ENCODE measurements at places on chromosomes 1 and 21.

- no peak for DNase-seq
Observed at GRCh38 chr1:101191049-101191448, 45.8 kb upstream of the S1PR1 start.

DNA sequence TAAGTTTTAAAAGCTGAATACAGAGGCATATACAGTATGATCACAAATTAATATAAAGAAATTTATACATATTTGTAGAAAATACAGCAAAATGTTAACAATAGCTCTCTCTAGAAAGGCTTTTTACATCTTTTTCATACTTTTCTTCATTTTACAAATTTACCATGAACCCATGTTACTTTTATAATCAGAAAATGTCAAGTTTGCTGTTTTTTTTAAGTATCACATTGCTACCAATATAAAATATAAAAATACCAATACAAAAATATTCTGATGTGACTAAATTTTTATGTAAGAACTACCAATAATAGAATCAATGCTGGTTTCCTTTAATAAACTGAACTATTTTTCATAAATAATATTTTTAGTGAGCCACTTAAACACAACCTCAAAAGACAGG, 84.4 kb upstream of the TTC39A start:
- DNase-seq: no peak

- no peak for DNase-seq
Observed at GRCh38 chr21:34815831-34816705, 147.3 kb downstream of the CLIC6 start.

- DNase-seq: no peak
Observed at GRCh38 chr1:204600203-204600602, 84.0 kb downstream of the MDM4 start.

- DNase-seq: no peak
Observed at GRCh38 chr1:2258996-2259395, 30.9 kb downstream of the SKI start.

- no peak for DNase-seq
Observed at GRCh38 chr1:150179867-150180266, 30.2 kb downstream of the PLEKHO1 start.

GRCh38 chr1:89589515-89589914, 43.4 kb upstream of the LRRC8C start:
- DNase-seq: no peak

DNA sequence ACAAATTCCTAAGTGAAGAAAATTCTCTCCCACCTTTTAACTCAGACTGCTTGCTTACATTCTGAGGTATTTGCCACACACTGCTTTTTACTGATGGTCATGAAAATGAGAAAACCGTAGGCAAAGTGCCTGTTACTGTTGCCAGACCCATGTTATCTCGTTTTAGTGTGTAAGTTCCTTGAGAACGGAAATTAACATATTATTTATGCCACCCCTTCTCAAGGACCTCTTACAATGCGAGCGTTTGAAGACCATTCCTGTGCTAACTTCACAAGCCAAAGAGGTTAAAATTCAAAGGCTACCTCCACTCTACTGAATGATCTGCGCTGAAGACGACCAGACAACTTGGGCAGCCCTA, 509 bp downstream of the NVL start:
- DNase-seq: no peak

DNA sequence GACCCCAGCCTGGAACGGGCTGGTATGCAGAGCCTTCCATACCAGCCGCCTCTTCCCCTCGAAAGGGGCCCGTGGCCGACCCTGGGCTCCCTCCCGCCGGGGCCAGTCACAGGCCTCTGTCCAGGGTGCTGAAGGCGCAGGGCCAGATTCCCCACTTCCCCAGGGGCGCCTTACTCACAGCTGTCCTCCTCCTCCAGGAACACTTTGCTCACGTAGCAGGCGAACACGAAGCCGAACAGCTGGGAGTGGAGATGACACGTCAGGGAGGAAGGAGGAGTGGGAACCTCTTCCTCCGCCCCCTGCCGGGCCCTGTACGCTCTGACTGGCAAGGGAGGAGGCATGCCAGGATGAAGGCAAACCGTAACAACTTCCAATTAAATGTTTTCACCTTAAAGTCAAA, 57.3 kb downstream of the NKAIN1 start:
- peak; percentile 91 for DNase-seq

DNA sequence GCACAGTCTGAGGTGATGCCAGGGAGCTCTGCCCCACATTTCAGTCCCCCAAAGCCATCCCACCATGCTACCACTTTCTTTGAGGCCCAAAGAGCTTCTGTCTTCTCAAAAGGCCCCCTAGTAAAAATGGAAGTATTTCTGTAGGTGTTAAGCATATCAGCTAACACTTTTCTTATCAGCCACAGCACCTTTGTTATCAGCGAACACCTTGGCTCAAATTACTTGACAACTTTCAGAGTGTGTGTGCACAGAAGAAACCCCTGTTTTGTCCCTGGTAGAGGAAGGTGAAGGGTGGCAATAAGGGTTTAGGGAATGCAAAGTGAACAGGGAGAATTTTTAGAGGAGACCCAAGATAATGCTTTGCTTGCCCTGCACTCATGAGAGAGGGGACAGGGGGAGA, 54.8 kb upstream of the GJA8 start:
- DNase-seq: no peak

DNA sequence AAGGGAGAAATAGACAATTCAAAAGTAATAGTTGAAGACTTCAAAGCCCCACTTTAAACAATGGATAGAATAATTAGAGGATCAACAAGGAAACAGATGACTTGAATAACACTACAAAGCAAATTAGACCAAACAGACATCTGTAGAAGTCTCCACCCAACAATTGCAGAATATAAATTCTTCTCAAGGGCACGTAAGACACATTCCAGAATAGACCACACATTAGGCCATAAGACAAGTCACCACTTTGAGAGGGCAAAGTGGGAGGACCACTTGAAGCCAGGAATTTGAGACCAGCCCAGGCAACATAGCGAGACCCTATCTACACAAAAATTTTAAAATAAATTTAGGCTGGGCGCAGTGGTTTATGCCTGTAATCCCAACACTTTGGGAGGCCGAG, 20.5 kb upstream of the RNF186 start:
- DNase-seq: no peak

All from mesenteric fat pad (tissue), 1 donor.